Ureter (tissue), 1 donor: ENCODE measurements at places on chromosomes 1 and 21. TPM values are rescaled to one million over a fixed set of nuclear protein-coding genes. Genes with fewer than 3 reads are reported as not detected.

- DNase-seq: no peak
These were observed 143.5 kb downstream of the DMRTA2 start for GRCh38 chr1:50279622-50280330.

DNA sequence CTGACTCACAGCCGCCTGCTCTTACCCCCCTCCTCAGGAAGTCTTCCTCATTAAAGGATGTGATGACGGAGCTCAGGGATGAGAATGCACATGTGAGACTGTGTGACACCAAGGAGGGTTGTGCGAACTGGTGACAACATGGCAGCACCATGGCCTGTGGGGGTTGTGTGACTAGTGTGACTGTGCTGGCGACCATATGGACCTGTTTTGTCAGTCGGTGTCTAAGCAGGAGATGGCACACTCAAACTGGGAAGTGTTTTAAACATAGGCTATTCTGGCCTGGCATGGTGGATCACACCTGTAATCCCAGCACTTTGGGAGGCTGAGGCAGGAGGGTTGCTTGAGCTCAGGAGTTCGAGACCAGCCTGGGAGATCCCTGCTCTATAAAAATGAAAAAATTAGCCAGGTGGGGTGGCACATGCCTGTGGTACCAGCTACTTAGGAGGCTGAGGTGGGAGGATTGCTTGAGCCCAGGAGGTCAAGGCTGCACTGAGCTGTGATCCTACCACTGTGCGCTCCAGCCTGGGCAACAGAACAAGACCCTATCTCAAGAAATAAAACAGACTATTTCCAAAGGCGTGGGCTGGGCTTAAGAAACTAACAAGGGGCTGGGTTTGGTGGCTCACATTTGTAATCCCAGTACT lies 7.4 kb downstream of the TRNP1 start:
- no peak for DNase-seq

The HSF2BP gene
- 2.0 TPM for total RNA-seq

- DNase-seq: no peak
These were observed 3.2 kb upstream of the OR2AK2 start for GRCh38 chr1:247961791-247962190.

DNA sequence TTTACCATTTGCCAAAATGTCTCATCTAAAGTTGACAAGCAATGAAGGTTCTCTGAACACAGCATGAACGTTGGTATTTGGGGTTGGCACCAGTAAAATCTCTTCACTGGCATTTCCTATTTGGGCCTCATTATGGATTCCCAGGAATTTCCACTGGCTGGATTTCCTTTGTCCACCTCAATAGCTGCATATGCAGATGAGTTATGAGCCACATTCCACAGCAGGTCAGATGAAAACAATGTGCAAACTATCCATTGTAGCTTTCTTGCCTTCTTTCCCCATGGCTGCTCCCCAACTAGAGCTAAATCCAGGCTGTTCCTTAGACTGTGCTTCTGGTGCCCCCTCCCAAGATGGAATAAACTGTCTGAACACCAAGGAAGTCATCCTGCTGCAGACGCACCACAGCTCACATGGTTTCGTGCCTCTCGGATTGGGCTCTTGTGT lies 168.1 kb upstream of the FGGY start:
- DNase-seq: no peak

The HCN3 gene
- total RNA-seq: 4.7 TPM

- peak; percentile 24 for DNase-seq
These were observed 107.6 kb downstream of the GALNT2 start for GRCh38 chr1:230174471-230175162.

DNA sequence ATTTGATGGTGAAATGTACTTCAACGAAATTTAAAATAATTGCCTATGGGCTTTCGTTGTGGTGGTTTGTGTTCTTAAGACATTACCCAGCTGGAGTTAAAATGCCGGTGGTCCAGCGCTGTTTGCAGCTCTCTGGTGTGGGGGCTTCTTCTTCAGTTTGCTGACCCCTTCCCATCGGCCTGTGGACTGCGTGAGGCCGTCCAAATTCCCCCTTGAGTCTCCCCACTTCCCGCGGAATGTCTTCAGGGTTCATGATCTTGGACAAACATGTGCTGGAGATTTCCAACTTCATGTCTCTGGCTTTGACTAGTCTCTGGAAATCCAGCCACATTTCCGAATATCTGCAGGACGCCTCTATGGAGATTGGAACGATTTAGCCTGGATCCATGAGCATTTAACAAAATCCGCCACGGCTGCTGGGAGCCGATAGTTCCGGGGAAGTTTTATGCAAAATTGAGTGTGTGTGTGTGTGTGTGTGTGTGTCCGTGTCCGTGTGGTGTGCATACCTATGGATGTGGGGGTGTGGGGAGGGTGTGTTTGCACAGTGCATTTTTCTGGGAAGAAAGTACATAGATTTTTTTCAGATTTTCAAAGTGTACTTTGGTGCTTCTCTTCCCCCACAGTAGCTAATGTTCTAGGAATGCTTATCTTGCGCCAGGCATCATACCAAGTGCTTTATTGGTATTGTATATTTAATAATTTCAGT lies 117.2 kb downstream of the PCP4 start:
- no peak for DNase-seq

The CELA3A gene
- not detected for total RNA-seq

GRCh38 chr1:174337000-174337681 lies 110.6 kb upstream of the GPR52 start:
- no peak for DNase-seq

- no peak for DNase-seq
These were observed 8.6 kb downstream of the BEND5 start for GRCh38 chr1:48767975-48768510.

GRCh38 chr1:21378705-21379494 lies 61.0 kb upstream of the NBPF3 start:
- peak; percentile 62 for DNase-seq

- no peak for DNase-seq
These were observed 53.2 kb upstream of the MRPS6 start for GRCh38 chr21:34020005-34020847.
